ENCODE measurements at places on chromosomes 16 and 17. TPM values are rescaled to one million over a fixed set of nuclear protein-coding genes. Genes with fewer than 3 reads are reported as not detected.

- DNase-seq: peak; percentile 85
Observed at GRCh38 chr16:27677263-27677662, 127.3 kb downstream of the KATNIP start.

Gene USH1G
- total RNA-seq: not detected

GRCh38 chr16:79062336-79062735, 538.2 kb downstream of the MAF start:
- no peak for DNase-seq

- no peak for DNase-seq
Observed at GRCh38 chr17:68853439-68853838, 101.8 kb downstream of the ABCA8 start.
